Stimulated activated CD4-positive, alpha-beta T cell treated with anti-CD3 and anti-CD28 coated beads, TNF-alpha, amount 100 ng/mL, for 4 hours (primary cell): ENCODE measurements at places on chromosomes 1 and 21.

- no peak for DNase-seq
These were observed 85.9 kb downstream of the ZNF281 start for GRCh38 chr1:200323856-200324400.

DNA sequence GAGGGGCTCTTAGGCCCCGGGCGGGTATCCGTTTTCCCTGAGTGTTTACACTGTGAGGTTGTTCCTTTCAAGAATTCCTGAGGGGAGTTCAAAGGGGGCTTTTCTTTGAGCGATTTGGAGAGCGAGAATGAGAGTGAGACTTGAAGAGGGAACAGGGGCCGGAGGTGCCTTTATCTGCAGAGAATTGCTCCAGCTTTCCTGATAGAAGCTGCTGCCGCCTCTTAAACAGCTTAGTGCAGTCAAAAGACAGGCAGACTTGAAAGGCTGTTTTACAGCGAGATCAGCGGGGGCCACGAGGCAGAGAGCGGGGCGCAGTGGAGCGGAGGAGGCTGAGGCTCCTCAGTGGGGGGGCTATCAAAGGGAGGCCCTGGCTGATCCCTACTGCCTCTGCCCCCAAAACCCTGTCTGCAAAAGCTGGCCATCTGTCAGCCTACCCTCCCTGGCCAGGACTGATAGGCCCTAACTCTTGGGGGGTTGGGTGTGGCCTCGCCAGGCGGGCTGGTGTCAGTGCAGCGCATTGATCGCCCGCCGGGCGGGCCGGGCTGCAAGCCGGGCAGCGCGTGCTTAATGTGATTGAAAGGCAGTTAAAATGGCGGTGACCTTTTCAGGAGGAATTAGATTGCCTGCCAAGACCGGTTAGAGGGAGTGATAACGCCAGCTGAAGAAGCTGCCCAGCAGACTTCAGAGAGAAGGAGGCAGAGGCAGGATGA lies 36.4 kb downstream of the TMEM53 start:
- DNase-seq: no peak

DNA sequence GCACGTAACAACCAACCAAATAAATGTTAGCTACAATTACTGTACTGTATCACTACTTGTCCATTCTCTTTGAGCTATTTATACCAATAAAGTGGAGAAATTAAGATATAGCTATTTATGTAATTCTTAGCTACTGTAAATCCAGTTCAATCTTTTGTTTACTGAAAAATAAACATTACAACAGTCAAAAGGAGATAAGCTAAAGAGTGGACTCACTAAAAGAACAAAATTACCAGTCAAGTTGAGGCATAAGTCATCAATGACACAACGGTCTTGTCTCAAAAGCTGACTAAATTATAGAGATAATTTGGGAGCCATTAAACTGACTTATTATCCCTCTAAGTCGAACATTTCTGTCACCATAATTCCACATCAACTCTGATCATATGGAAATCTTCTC lies 22.5 kb downstream of the TGFBR3 start:
- DNase-seq: no peak

DNA sequence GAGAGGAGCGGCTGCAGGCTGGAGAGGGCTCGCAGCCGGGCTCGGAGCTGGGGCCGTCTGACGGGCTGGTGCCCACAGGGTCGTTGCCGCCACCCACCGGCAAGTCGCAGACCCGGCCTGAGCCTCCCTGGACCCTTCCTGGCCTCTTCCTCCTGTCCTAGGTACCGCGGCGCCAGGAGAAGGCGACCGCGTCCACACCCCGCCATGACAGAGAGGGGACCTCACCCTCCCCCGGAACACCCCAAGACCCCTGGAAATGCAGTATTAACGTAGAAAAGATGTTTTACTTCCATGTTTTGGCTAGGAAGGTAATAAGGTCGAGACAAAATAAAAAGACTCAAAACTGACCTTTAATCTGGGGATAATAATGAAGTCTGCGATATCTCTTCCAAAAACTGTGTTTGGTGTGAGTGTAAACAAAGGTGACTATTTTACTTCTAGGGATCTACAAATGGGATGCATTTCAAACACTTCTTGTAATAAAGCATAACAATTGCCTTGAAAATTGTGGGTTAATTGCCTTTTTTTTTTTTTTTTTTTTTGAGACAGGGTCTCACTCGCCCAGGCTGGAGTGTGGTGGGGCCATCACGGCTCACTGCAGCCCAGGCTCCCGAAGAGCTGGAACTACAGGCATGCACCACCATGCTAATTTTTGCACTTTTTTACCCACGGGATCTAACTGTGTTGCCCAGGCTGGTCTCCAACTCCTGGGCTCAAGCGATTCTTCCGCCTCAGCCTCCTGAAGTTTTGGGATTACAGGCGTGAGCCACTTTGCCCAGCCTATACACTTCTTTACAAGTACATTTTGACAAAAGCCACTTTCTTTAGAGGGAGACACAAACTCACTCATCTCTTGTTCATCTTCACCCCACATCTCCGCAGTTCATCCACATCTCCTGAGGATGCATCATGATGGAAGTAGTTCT lies 838 bp upstream of the RSRP1 start:
- no peak for DNase-seq

GRCh38 chr1:53580009-53580400 lies 120.8 kb downstream of the DMRTB1 start:
- no peak for DNase-seq

DNA sequence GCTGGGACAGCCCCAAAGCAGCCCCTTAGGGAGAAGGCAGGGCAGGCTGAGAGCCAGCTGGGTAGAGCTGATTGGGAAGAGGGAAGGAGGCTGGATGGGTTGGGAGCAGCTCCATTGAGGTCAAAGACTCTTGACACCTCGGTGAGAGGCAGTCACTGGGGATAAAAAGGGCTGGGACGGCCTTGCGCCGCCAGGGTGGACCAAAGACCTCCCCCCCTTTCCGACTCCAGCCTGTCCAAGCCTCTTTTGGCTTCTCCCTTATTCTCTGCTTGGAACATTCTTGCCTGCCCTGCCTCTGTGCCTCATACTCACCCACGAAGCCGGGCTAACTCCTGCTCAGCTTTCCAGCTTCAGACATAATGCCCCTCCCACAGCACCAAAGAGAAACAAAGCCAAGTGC lies 51.1 kb downstream of the LRRC38 start:
- DNase-seq: no peak

DNA sequence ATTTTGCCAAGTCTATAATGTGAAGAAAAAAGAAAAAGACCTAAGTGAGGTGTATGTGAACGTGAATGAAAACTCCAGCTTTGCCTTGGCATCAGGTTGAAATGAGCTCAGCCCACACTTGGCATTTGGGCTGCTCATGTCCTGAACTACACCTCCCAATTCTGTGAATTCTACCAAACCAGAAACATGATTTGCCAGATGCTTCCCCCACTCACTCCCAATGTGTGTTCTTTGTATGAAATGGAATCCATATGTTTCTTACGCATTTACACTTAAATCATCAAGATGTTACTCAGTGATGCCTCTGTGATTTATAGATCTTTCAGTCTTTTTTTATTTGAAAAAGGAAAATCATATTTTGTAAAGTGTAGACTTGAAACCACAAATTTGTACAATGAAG lies 32.8 kb upstream of the RUNX1 start:
- no peak for DNase-seq

DNA sequence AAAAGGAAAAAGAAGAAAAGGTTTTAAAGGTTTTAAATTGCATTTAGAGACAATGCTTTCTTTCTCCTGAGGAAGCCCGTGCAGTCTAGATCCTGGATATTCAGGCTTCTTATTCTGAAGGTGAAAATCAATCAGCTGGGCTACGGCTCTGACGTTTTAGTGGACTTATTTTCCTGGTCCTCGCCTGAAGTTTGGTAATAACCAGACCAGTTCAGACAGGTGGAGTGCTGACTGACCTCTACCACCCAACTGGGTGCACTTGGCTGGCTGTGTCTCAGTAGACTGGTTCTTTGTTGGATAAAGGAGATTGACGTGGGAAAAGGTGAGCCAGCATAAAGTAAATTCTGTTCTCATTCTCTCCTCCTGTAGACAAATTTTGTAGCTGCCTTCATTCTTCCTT lies 7.2 kb upstream of the ATP1A1 start:
- no peak for DNase-seq

- DNase-seq: no peak
These were observed 46.2 kb upstream of the PAPPA2 start for GRCh38 chr1:176416777-176417176.

DNA sequence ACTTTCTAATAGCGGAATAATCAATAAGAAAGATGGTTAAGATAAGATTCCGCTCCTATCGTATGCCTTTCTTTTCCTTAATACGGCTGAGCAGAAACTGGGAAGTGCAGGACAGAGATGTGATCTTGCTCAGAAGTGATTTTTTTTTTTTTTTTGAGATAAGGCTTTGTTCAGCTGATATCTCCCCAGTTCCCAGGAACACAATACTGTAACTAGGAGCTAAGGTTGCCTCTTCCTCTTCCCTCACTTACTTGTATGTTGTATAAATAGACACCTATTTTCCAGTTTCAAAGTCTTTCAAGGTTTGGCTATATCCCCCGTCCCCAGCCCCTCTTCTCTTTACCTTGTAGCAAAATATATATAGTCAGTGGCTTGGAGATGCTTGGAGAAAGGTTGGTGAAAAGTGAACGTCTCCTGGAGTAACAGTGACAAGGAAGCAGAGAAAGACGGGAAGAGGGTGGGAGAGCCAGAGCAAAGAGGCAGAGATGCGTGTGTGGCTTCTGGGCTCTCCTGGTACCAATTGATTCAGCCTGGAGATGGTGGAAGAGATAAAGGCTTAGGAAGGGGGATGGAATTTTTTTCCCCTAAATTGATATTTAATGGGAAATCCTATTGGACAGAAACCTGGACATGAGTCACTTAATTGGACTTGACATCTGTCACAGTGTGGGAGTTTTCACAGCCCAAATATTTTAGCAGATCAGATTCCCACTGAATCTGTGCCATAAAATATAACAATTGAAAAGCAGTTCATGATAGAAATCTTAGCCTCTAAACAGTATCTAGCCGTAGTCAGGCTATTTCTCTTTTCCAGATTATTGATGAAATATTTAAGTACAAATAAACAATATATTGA lies at the start of gene NHLH2:
TSS of gene NHLH2 (minus strand) at position 522 of the 856 bp plus-strand sequence. CDS start 2,754 bp downstream, outside the sequence.
- DNase-seq: no peak

DNA sequence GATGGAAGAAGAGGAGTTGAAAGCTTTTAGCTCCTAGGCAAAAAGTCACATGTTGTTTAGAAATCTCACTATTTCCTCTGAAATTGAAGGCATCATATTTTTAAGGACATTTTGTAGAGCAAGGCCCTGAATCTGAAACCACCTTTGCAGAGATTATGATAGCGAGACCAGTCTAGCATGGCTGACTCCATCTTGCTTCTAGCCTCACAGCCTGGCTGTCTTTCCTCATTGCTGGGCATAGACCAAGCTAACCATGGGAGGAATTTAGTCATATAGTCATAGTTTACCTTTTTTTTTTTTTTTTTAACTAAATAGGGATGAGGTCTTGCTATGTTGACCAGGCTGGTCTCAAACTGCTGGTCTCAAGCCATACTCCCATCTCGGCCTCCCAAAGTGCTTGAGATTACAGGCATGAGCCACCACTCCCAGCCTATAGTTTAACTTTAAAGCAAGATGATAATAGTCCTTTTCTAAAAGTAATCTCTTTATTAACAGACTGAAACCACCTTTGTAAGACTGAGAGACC lies 42.2 kb upstream of the ZNF326 start:
- DNase-seq: no peak
